NCI-H524 treated with DMSO at 0.1 percent for 48 hours (cell line): ENCODE measurements at places on chromosomes 1 and 21.

GRCh38 chr21:33317145-33317544 is 7.6 kb upstream of the IFNAR1 start:
- no peak for DNase-seq

DNA sequence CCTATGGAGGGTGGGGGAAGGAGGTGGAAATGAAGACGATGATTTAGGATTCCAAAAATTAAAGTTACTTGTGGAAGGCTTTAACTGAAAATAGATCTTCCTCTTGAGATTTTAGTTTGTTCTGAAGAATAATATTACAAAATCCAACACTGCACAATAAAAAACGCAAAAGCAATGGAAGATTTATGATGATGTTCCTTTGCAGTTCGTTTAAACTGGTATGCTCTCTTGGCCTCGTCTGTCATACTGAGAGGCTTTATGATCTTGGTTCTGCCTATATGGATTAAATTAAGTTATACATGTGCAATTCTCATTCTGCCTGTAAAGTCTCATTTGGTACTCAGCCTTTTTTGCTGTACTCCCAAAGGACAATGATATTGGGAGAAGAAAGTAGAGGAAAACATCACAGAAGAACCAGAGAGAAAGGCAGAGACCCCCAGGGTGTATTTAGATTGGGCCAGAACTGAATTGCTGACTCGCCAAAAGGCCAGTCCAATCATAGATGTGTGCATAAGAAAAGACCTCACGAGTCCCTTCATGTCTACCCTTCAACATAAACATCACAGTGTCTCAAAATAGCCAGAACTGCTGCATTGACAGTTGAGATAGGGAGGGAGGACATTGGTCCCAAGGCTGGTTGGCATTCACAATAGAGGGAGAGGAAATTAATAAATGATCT is 188.6 kb downstream of the GREM2 start:
- no peak for DNase-seq

- no peak for DNase-seq
Observed at GRCh38 chr1:38120552-38121230, 74.1 kb upstream of the POU3F1 start.

- no peak for DNase-seq
Observed at GRCh38 chr1:221637641-221638041, 104.2 kb downstream of the DUSP10 start.

- DNase-seq: no peak
Observed at GRCh38 chr1:246591958-246592357, 25.7 kb downstream of the CNST start.

GRCh38 chr1:1032424-1032823 is 12.5 kb downstream of the AGRN start:
- peak; percentile 48 for DNase-seq

DNA sequence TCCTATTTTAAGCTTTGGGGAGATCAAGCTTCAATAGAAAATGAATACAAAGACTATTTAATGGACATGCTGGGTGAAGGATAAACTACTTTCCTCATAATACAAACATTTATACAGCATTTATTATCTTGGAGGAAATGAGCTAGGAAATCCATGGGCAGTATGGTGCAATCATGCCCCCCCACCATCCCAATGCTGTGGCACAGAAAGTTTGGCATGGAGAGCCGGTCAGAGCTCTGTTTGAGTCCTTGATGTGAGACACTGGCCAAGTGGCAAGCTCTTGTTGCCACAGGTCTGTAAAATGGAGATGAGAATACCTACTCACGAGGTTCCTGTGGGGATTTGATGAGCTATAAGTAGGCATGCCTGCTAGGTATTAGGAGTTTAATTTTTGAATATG is 120.6 kb downstream of the MAB21L3 start:
- DNase-seq: no peak

GRCh38 chr1:211037095-211037494 is 96.9 kb downstream of the KCNH1 start:
- DNase-seq: no peak

- DNase-seq: no peak
Observed at GRCh38 chr1:200741551-200742207, 3.0 kb downstream of the CAMSAP2 start.
